ENCODE measurements at places on chromosomes 3 and 15.

DNA sequence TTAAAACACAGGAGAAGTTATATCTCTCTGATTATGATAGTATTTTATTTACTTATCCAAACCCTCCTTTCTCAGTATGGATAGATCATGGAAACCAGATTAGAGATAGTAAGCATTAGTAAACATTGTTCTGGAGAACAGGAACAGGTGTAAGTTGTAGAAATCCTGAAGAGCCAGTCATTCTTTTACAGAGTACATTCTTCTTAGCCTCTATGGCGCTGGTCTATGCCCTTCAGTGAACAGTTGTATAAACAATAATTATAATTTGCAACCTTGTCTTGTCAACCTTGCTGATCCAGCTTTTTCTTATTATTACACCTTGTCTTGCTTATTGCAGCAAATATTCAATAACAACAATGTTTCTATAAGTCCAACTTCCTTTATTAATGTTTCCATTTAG lies 47.4 kb downstream of the SLC15A2 start:
- DNase-seq: no peak

DNA sequence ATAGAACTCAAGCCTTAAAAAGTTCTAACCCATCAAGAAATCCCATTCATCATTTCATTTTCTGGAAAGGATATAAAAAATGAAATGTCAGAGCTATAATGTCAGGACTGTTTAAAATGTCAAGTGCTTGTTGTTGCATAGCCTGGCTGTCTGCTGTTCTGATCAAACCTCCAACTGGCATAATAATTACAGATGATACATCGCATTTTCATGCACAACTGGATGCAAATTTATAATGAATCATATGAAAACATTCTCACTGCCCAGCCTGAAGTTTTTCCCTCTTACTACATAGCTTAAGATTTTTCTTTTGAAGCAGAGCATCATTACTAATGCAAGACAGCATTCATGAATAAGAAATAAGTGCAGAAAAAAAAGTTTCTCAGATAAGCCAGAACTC lies 46.5 kb downstream of the GUCA1C start:
- no peak for DNase-seq

DNA sequence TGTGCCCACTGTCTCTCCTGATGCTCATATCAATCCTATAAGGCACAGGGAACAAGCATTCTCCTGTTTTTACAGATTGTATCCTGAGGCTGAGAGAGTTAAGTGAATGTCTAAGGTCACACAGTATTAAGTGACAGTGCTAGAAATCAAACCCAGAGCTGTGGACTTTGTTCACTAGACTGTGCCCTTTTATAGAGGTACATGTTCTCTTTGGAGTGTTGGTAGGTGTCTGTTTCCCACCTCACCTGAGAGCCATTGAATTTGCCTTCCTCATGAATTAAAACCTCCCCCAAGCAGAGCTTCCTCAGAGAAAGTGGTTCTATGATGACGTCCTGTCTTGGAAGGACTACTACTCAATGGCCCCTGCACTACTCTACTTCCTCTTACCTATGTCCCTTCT lies 12.4 kb downstream of the ADIPOQ start:
- DNase-seq: no peak

DNA sequence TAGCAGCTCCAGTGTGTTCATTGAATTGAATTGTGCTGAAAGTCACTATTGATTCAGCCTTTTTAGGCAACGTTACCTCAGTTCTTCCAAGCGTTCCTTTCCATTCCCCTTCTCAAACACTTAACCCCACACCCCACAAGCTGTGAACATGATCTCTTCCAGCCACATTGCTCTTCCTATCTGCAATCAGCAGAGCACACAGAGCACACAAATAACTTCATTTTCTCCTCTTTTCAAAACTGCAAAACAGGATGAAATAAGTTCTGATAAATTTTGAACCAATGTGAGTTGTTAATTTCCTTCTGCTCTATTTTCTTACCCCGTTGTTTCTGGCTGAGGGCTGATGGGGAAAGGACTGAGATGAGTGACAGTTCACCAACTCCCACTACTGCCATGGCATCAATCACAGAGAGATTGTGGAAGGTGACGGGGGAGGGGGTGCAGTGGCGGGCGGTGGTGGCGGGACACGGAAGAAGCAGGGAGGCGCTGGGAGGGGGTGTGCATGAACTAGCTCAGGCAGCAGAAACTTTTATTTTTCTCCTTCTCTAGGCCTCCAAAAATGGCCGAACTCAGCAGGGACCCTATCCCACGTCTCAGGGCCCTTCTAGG lies 147.2 kb downstream of the SSR3 start:
- DNase-seq: no peak

GRCh38 chr15:90765531-90765930 lies 48.4 kb downstream of the BLM start:
- DNase-seq: no peak

GRCh38 chr15:43441316-43441715 lies 51.6 kb downstream of the TP53BP1 start:
- no peak for DNase-seq

DNA sequence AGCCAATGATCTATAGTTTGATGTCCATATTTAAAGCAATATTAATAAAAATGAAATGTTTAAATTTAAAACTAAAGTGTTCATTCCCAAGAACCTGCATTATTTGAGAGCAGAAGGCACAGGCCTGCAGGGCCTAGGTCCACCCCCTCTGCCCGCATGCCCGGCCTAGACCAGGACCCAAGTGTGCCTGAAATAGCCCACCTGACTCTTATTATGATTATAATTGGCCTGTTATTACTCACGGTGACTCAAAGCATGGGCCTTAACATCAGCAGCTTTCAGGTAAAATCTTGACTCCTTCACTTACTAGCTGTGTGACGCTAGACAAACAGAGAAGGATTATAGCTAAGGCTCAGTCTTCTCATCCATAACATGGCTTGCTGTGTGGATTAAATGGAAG lies 128.8 kb downstream of the PLCL2 start:
- no peak for DNase-seq

DNA sequence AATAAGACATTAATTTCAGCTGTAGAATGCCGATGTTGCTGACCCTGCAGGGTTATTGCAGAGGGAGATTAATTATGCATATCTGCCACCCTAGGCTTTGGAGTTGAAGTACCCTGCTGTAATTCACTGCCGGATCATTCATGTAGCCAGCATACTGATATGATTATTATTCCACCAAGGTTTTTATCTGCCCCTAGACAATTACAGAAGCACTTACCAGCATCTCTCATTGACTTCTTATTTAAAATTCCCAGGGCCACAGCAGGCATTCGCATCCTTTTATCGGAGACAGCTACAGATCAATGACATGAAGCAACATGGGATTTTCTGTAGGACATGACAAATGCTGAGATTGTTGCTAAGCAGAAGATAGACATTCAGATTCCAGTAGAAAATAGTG lies 31.3 kb downstream of the IL1RAP start:
- no peak for DNase-seq

- DNase-seq: no peak
Observed at GRCh38 chr15:68807249-68807648, 13.4 kb downstream of the ANP32A start.

DNA sequence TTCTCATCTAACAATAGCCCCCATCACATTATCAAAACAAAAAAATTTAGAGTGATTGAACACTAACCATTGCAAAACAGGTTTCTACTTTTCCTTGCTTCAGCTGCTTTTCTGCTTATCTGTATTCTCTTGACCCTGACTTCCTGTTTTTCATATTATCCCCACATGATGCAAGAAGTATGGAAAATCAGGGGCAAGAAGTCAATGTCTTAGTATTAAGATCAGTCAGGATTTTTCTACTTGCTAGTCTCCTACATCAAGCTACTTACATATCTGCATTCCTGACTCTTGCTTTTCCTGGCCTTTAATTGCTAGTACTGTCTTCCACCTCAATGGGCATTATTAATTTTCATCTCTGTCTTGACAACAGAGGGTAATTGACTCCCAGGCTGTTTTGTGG lies 300.2 kb downstream of the OTOL1 start:
- no peak for DNase-seq

- DNase-seq: no peak
Observed at GRCh38 chr3:197226179-197226578, 72.2 kb downstream of the DLG1 start.

DNA sequence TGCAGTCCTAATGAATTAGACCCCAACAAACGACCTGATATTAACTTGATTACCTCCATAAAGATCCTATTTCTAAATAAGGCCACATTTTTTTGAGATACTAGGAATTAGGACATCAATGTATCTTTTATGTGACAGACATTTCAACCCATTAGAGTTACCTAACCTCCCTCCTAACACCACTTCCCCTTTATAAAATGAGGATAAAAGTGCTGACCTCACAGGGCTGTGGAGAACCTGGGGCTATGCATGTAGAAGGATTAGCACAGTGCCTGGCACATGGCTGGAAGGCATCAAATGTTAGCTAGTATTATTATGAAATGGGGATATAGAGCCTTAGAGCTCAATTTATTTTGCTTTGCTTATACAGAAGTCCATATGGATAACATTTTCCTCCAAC lies 53.5 kb upstream of the LRRN1 start:
- DNase-seq: no peak

- DNase-seq: no peak
Observed at GRCh38 chr3:190013943-190014924, 106.5 kb downstream of the P3H2 start.

GRCh38 chr15:68615301-68615700 lies 36.5 kb downstream of the CORO2B start:
- DNase-seq: no peak

DNA sequence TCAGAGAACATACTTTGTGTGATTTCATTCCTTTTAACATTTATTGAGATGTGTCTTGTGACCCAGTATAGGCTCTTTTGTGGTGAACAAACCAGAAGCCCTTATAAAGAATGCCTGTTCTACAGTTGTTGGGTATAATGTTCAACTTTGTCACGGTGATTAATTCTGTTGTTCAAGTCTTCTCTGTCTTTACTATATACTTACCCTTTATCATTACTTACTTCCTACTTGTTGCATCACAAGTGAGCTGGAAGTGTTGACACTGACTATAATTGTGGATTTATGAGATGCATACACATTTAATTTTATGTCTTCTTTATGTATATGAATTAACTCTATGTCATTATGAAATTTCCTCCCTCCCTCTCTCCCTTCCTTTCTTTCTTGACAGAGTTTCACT lies 59.7 kb upstream of the TBL1XR1 start:
- DNase-seq: no peak

GRCh38 chr3:29128001-29128400 lies 152.9 kb upstream of the RBMS3 start:
- DNase-seq: no peak

GRCh38 chr3:81908561-81908960 lies 147.1 kb upstream of the GBE1 start:
- DNase-seq: peak; percentile 7

DNA sequence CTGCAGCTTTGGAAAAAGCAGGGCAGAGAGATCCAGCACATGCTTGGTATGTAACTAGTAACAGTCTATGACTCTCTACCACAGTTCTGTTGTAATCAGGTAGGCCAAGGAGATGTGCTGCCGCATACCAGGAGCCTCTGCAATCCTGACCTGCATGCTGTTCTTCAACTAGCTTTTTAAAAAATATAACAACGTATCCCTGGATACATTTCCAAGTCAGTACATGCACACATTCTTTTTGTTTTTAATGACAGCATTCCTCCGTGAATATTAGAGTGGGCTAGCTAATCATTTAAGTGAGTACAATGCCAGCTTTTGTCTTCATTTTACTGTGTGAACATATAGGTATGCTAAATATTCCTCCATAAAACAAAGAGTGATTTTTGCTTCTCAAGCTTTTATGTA lies 437.8 kb downstream of the RBMS3 start:
- no peak for DNase-seq

DNA sequence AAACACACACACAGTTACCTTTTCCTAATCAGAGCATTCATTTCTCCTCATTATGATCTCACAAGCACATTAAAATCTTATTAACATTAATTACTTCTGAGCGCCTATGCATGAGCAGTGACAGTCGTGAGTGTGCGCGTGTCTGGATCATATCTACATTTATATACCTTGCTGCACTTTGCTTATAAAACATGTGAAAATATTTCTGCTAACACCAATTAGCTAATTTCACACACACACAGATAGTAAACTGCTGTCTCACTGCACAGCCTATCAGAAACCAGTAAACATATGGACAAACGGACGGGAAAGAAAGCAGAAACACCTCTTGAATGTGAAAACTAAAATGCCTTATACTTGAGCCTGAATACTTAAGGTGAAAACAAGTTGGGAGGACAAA lies 64.8 kb downstream of the ZBTB20 start:
- DNase-seq: no peak

- no peak for DNase-seq
Observed at GRCh38 chr15:59176653-59177316, 29.9 kb upstream of the LDHAL6B start.

DNA sequence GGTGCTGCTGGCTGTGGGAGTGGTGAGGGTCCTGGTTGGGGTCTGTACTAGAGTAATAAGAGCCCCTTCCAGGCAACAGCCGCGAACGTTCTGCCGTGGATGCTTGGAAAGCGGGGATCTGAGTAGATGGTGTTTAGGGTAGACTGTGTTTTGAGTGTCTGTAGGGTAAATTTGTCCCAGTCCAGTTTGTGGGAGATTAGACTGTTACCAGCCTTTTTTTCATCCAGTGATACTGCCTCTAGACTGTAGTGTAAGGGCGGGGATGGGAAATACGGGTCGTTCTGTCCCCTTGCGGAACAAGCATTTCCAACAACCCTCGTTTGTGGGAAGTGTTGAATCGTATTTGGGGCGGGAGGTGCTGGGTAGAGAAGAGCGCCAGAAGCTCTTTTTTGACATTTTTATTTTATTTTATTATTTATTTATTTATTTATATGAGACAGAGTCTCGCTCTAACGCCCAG lies 424 bp downstream of the HAUS2 start:
- peak; percentile 40 for DNase-seq

- no peak for DNase-seq
Observed at GRCh38 chr3:72265256-72266015, 480.5 kb upstream of the PROK2 start.

GRCh38 chr15:68230157-68231100 lies 901 bp upstream of the CLN6 start:
- DNase-seq: no peak

- no peak for DNase-seq
Observed at GRCh38 chr3:187450431-187451190, 82.4 kb downstream of the RTP4 start.

DNA sequence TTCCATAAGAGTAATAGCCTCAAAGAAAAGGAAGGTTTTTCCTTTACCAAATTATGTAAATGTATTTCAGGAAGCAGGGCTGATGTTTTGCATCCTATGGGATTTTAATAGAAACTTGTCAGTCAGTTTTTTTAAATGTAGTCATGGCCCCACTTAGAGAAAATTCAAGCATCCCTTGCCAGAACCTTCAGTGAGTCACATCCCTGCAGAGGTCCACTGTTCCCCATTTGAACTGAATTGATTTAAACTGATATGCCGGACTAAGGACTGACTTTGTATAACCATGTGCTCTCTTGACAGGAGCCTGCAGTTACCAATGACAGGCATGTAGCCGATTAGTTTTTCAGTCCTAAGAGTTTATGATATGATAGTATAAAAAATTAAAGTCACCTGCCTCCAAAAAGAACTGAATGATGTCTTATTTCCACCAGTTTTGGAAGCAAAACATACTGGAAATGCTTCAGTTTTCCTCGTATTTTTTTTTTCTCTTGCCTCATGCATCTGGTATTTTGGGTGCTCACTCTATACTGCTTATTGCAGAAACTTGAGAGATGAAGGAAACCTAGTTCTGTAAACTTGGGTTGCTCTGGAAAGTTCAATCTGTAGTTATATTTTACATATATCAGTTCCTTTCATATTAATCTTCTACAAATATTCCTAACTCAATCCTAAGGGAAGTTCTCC lies 30.7 kb downstream of the LRTM1 start:
- no peak for DNase-seq
